Right lobe of liver (tissue), 6 donors: ENCODE measurements at places on chromosomes 5 and 9. TPM values are rescaled to one million over a fixed set of nuclear protein-coding genes. Genes with fewer than 3 reads are reported as not detected.

The NTRK2 gene
- 0.19 TPM for total RNA-seq

The TEK gene
- total RNA-seq, result 6.5 TPM

The BTNL9 gene
- 5.3 TPM for total RNA-seq

The FAT2 gene
- not detected for total RNA-seq

The CMYA5 gene
- 2.8 TPM for total RNA-seq

The KIF4B gene
- total RNA-seq, result not detected

The GRM6 gene
- total RNA-seq, result not detected

The SCGB3A1 gene
- total RNA-seq, result not detected

The HRH2 gene
- total RNA-seq, result 1.4 TPM

The GRXCR2 gene
- not detected for total RNA-seq

DNA sequence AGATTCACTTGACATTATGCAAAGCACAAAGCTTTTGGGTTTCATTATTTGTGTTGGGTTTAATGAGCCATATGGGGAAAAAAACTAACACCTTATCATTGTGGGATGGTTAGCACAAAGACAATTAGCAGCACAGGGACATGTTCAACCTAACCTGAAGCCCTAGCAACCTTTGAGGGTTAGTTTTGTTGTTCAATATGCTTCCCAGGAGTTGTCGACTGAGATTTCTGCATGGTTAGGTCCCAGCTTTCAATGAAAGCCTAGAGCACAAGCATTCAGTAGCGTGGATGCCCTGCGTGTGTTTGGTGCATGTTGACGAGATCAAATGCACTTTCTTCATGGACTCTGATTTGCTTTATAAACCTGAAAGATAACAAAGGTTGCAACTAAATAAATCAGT, 565.2 kb upstream of the TLE4 start:
- H3K36me3 ChIP-seq, result no peaks in the 10 kb centered on the region
- H3K4me3 ChIP-seq, result no peak overlapping the region
- no peaks in the 10 kb centered on the region for H3K27me3 ChIP-seq
- DNase-seq, result no peak
- H3K4me1 ChIP-seq, result no peaks in the 10 kb centered on the region

GRCh38 chr5:42520957-42521356, 97.7 kb downstream of the GHR start:
- no peaks in the 10 kb centered on the region for H3K36me3 ChIP-seq
- H3K4me1 ChIP-seq, result no peaks in the 10 kb centered on the region
- no peak overlapping the region for H3K4me3 ChIP-seq
- no peak overlapping the region for H3K27ac ChIP-seq
- no peaks in the 10 kb centered on the region for H3K27me3 ChIP-seq

GRCh38 chr5:131513780-131514179, 121.2 kb downstream of the RAPGEF6 start:
- H3K36me3 ChIP-seq, result no peaks in the 10 kb centered on the region
- H3K27me3 ChIP-seq, result no peaks in the 10 kb centered on the region
- H3K27ac ChIP-seq, result no peak overlapping the region
- H3K4me3 ChIP-seq, result no peak overlapping the region
- H3K4me1 ChIP-seq, result no peaks in the 10 kb centered on the region
- no peak for DNase-seq

- DNase-seq, result no peak
- no peaks in the 10 kb centered on the region for H3K36me3 ChIP-seq
- H3K4me3 ChIP-seq, result no peak overlapping the region
- H3K27ac ChIP-seq, result no peak overlapping the region
Measured at GRCh38 chr9:79807971-79808370, 236.2 kb downstream of the TLE4 start.

GRCh38 chr9:38352530-38353328, 39.8 kb upstream of the ALDH1B1 start:
- no peaks in the 10 kb centered on the region for H3K27me3 ChIP-seq
- H3K36me3 ChIP-seq, result no peaks in the 10 kb centered on the region
- no peaks in the 10 kb centered on the region for H3K4me1 ChIP-seq
- DNase-seq, result no peak
- H3K27ac ChIP-seq, result no peak overlapping the region
- H3K4me3 ChIP-seq, result no peak overlapping the region

GRCh38 chr5:65481171-65481581, 544 bp downstream of the ADAMTS6 start:
- peak overlapping the region; percentile 86 for H3K27ac ChIP-seq
- no peaks in the 10 kb centered on the region for H3K36me3 ChIP-seq
- no peaks in the 10 kb centered on the region for H3K4me1 ChIP-seq
- H3K27me3 ChIP-seq, result no peaks in the 10 kb centered on the region
- no peak for DNase-seq
- peak overlapping the region; percentile 57 for H3K4me3 ChIP-seq

GRCh38 chr5:141814064-141814964, 63.9 kb downstream of the PCDH1 start:
- no peaks in the 10 kb centered on the region for H3K27me3 ChIP-seq
- no peak overlapping the region for H3K27ac ChIP-seq
- no peaks in the 10 kb centered on the region for H3K36me3 ChIP-seq
- no peak overlapping the region for H3K4me3 ChIP-seq
- peak; percentile 71 for DNase-seq

- peaks cover 51% of the 10 kb centered on the region for H3K4me1 ChIP-seq
- no peak overlapping the region for H3K4me3 ChIP-seq
- DNase-seq, result no peak
Measured at GRCh38 chr5:32170303-32171151, 3.6 kb downstream of the GOLPH3 start.

- DNase-seq, result no peak
- peaks cover 11% of the 10 kb centered on the region for H3K36me3 ChIP-seq
- no peaks in the 10 kb centered on the region for H3K27me3 ChIP-seq
- no peaks in the 10 kb centered on the region for H3K4me1 ChIP-seq
- no peak overlapping the region for H3K4me3 ChIP-seq
Measured at GRCh38 chr5:134659456-134659855, 10.9 kb downstream of the SEC24A start.

DNA sequence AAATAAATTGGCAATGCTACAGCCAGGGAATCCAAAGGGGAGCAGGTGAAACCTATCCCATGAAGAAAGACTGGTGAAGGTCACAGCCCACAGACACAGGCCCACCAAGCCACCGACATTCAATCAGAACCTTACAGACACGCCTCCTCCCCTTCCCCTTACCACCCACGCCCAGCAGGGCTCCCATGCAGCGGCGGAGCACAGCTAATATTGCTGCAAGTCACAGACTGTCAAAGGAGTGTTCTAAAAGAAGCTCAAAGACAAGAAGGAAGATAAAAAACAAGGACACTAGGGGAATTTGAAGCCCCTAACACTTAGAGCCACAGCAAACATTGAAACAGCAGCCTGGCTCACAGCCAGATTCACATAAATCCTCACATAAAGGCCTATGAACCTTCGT, 91.2 kb downstream of the MED10 start:
- no peak overlapping the region for H3K27ac ChIP-seq
- no peaks in the 10 kb centered on the region for H3K27me3 ChIP-seq
- no peak overlapping the region for H3K4me3 ChIP-seq
